ENCODE measurements at places on chromosomes 2 and 18. TPM values are rescaled to one million over a fixed set of nuclear protein-coding genes. Genes with fewer than 3 reads are reported as not detected.

DNA sequence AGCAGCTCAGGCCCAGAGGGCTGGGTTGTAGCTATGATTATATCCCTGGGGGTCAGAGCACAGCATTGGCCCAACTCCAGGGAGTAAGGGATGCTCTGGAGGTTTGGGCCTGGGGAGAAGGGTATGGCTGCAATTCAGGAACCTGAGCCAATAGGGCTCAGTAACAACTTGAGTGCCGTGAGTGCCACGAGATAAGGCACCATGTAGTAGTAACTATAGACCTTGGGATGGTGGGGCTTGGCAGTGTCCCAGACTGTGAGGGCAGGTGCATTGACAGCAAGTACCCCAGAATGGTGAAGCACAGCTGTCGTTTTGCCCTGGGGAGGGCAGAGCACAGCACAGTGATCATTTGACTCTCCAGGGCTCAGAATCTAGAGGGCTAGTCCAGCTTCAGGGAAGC lies 45.1 kb upstream of the ZNF396 start:
- no peak for DNase-seq

- DNase-seq: no peak
Measured at GRCh38 chr2:37558623-37559022, 112.8 kb downstream of the CDC42EP3 start.

EGR4 gene
- polyA plus RNA-seq: not detected

DNA sequence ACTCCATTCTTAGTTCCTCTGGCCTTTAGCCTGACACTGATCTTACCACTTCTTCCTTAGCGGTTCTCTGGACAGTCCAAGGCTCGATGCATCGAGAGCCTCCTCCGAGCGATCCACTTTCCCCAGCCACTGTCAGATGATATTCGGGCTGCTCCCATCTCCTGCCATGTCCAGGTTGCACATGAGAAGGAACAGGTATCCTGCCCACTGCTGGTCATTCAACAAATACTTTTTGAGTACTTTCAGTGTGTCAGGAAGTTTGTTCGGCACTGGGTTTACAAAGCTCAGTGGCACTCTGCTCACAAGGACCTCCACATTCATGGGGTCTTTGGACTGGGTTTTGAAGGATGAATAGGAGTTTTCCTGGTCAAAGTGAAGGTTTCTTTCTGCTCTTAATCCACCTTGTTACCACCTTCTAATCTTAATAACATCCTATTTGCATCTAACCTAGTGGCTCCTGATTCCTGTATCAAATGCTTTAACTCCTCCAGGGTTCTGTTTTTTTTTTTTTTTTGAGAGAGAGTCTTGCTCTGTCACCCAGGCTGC lies 25.8 kb downstream of the GCKR start:
- DNase-seq: no peak

DNA sequence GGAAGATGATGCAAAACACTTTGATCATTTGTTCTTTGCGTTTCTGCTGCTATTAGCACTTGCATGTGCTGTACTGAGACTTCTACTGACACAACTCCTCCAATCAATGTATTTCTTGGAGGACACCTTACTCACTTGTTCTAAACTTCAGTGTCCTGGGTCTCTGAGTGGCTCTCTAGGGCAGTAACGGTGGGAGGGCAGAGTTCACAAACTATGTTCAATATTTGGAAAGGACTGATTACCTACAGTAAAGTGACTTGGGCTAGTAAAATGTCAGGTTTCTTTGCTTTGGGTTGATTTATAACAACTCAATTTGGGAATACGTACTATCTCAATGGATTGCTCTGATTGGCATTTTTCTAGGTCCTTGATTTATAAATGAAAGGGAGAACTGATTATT lies 49.3 kb upstream of the PAX8 start:
- DNase-seq: no peak

DNA sequence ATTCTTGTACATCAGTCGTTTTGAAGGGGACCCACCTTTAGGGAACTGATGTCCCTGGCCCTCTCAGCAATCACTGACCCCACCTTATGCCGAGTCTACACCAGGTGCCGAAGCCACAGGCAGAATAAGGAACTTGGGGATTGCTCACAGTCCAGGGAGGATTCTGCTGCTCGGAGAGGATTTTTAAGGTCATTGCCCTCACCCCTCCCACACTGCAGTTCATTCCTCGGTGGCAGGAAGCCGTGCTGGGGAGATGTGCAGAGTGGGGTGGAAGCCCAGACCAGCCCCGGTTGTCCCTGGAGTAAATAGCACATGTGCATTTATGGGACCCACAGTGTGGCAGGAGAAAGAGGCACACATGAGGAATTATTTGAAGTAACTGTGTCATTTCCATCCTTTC lies 50.4 kb downstream of the PLB1 start:
- DNase-seq: no peak

FOXI3 gene
- polyA plus RNA-seq: not detected

DNA sequence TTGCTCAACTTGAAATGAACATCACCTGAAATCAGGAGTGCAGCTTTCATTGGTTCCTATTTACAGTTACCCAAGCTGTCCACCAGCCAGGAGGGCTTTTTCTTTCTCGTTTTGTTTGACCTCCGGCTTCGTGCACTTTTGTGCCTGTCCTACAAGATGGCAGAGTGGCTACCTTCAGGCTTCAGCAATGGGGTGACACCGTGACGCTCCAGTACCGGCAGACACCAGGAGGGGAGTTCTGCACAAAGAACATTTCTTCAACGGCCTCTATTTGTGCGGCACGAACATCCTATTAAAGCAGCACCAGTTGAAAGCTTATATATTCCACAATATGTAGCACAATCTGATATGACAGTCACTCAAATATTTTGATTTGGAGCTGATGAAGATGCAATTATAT lies 18.3 kb downstream of the RNASEH1 start:
- no peak for DNase-seq

GRCh38 chr2:135743860-135744259 lies 2.2 kb downstream of the UBXN4 start:
- DNase-seq: no peak

- DNase-seq: no peak
Measured at GRCh38 chr2:122322815-122323214, 567.4 kb downstream of the TSN start.
